ENCODE measurements at places on chromosomes 1 and 21. TPM values are rescaled to one million over a fixed set of nuclear protein-coding genes. Genes with fewer than 3 reads are reported as not detected.

Gene PLEKHN1
- total RNA-seq, result 1.4 TPM

Gene TEKT2
- not detected for total RNA-seq

- peaks cover 4% of the 10 kb centered on the region for H3K4me1 ChIP-seq
- H3K27ac ChIP-seq, result no peak overlapping the region
- no peak overlapping the region for H3K4me3 ChIP-seq
- H3K27me3 ChIP-seq, result peaks cover 19% of the 10 kb centered on the region
- H3K36me3 ChIP-seq, result no peaks in the 10 kb centered on the region
Observed at GRCh38 chr21:45977396-45977795, 4.2 kb upstream of the COL6A1 start.

Gene ACOT11
- total RNA-seq, result 0.16 TPM

Gene FAM177B
- total RNA-seq, result 3.5 TPM

DNA sequence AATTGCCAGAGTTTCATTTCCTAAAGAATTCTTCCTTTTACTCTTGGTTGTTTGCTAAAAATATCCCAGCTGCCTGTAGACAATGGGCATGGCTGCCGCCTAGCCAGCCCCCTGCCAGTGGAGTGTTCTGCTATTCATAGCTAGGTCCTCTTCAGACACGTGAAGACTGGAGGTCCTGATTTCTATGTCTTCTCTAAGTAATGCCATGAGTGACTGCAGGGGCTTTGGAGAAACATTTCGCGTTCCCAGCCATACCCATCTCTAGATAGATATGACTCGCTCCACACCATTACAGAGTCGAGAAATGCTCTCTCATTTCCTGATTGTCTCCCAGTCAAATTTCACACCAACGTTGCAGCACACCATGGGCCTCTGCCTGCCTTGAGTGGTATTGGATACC lies 99.5 kb upstream of the BACE2 start:
- no peaks in the 10 kb centered on the region for H3K36me3 ChIP-seq
- peaks cover 28% of the 10 kb centered on the region for H3K27me3 ChIP-seq
- no peak overlapping the region for H3K4me3 ChIP-seq
- H3K4me1 ChIP-seq, result peaks cover 14% of the 10 kb centered on the region
- H3K27ac ChIP-seq, result no peak overlapping the region

Gene SLC5A9
- total RNA-seq, result not detected

GRCh38 chr1:201265756-201266155 lies 17.6 kb upstream of the PKP1 start:
- H3K27me3 ChIP-seq, result peaks cover 44% of the 10 kb centered on the region
- no peak overlapping the region for H3K27ac ChIP-seq
- no peak for DNase-seq

Gene C1QB
- not detected for total RNA-seq

DNA sequence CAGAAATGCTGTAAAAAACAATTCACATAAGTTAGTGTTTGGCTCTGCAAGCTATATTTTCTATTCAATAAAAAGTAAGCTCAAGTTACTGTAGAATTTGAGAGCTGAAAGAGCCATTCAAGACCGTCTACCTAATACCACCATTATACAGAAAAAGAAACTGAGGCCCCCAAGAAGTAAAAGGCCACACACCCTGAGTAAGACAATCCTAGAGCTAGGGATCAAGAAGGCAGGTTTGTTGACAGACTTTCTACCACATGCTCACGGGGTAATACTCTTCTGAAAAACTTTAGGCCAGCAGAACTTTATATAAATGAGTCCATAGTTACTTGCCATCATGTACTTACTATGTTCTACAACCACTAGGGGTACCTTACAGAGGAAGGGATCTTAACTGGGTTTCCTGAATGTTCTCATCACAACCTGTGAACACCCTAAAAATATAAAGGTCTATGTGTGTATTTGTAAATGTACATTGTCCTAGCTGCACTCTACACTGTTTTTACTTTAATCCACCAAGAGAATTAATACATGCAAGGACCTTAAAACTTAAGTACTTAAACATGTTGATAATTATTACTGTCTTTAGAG lies 2.7 kb downstream of the PSMG1 start:
- H3K4me1 ChIP-seq, result peaks cover 20% of the 10 kb centered on the region
- H3K36me3 ChIP-seq, result peaks cover 35% of the 10 kb centered on the region
- no peaks in the 10 kb centered on the region for H3K27me3 ChIP-seq
- H3K27ac ChIP-seq, result no peak overlapping the region
- no peak overlapping the region for H3K4me3 ChIP-seq

Gene CSMD2
- not detected for total RNA-seq

Gene CD1E
- total RNA-seq, result not detected

- no peak overlapping the region for H3K4me3 ChIP-seq
- H3K27ac ChIP-seq, result no peak overlapping the region
- peaks cover 5% of the 10 kb centered on the region for H3K4me1 ChIP-seq
- H3K27me3 ChIP-seq, result peaks cover 24% of the 10 kb centered on the region
- DNase-seq, result no peak
Observed at GRCh38 chr1:53066891-53067738, 5.1 kb downstream of the PODN start.

Gene NECTIN4
- not detected for total RNA-seq

DNA sequence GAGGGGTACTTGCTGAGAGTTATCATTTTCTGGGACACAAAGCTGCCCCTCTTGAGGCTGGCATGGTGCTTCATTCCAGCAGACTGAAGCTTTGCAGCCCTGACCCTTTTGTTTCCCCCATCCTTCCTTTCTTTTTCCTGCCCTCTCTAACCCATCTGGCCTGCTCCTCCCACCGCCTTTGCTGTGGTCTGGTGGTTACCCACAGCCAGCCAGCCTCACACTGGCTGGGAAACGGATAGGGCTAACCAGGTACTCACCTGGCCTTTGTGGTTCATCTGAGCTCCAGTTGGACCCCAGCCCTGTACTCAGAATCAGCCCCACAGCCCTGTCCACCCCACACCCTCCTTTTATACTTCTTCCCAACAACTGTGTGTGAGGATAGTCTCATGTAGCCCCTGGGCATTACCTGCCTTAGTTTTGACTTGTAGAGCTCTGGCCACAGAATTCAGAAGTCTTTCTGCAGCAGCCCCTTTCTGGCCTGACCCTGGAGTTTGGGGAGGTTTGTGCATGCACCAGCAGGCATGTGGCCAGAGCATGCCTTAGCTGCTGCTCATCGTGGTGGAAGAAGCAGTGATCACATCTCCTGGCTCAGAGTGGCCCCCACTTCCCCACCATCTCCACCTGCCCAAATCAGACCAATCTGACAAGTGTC lies 138.0 kb downstream of the TRABD2B start:
- no peak for DNase-seq
- H3K27ac ChIP-seq, result no peak overlapping the region
- H3K36me3 ChIP-seq, result no peaks in the 10 kb centered on the region
- peaks cover 11% of the 10 kb centered on the region for H3K27me3 ChIP-seq
- no peaks in the 10 kb centered on the region for H3K4me1 ChIP-seq

- no peak for DNase-seq
- no peak overlapping the region for H3K4me3 ChIP-seq
- H3K36me3 ChIP-seq, result peaks cover 1% of the 10 kb centered on the region
- no peak overlapping the region for H3K27ac ChIP-seq
Observed at GRCh38 chr1:172360511-172360910, 60.0 kb upstream of the C1orf105 start.

GRCh38 chr1:157112186-157112867 lies 12.7 kb upstream of the ETV3L start:
- no peak overlapping the region for H3K4me3 ChIP-seq
- no peak overlapping the region for H3K27ac ChIP-seq
- H3K4me1 ChIP-seq, result peaks cover 12% of the 10 kb centered on the region
- no peak for DNase-seq

Gene YOD1
- total RNA-seq, result 10.8 TPM

Gene TBCE
- total RNA-seq, result 13.9 TPM

GRCh38 chr21:46639489-46640386 lies 4.3 kb downstream of the PRMT2 start:
- H3K27me3 ChIP-seq, result no peaks in the 10 kb centered on the region
- H3K27ac ChIP-seq, result no peak overlapping the region
- H3K4me1 ChIP-seq, result peaks cover 40% of the 10 kb centered on the region
- no peak overlapping the region for H3K4me3 ChIP-seq
- H3K36me3 ChIP-seq, result peaks cover 57% of the 10 kb centered on the region

DNA sequence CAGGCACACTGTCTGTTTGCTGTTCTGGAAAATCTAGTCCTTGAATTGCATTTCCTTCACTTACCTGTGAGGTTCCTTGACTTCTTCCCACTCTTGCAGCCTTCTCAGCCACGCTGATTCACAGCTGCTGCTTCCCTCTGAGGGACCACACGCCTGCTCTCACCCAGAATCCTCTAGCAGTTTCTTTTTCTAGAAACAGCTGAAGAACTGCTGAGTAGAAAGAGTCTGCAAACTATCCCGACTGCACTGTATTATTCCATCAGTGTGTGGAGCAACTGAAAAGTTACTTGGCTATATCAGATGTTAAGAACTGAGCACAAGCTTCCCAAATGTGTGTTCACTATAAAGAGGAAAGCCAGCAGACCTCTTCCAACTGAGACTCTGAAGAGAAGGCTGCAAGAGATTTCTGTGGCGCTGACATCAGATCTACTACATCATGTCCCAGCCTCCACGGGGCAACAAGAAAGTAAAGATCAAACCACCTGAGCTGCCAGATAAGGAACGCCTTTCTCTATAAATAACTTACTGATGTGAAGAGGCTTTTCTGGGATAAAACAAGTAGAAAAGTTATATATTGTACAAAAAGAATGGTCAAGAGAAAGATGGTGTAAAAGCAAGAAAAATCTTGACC lies 226.6 kb downstream of the RERE start:
- peak overlapping the region; percentile 62 for H3K27ac ChIP-seq
- peaks cover 37% of the 10 kb centered on the region for H3K36me3 ChIP-seq
- no peak for DNase-seq
- H3K4me1 ChIP-seq, result peaks cover 32% of the 10 kb centered on the region
- no peaks in the 10 kb centered on the region for H3K27me3 ChIP-seq

- H3K27me3 ChIP-seq, result no peaks in the 10 kb centered on the region
- H3K4me1 ChIP-seq, result peaks cover 57% of the 10 kb centered on the region
- H3K27ac ChIP-seq, result peak overlapping the region; percentile 56
- no peaks in the 10 kb centered on the region for H3K36me3 ChIP-seq
- H3K4me3 ChIP-seq, result peak overlapping the region; percentile 30
- DNase-seq, result peak; percentile 55
Observed at GRCh38 chr1:225480825-225481434, 53.1 kb upstream of the LBR start.

GRCh38 chr1:38193040-38193439 lies 146.4 kb upstream of the POU3F1 start:
- no peak overlapping the region for H3K4me3 ChIP-seq
- no peak overlapping the region for H3K27ac ChIP-seq
- no peak for DNase-seq
- H3K27me3 ChIP-seq, result peaks cover 3% of the 10 kb centered on the region
- H3K4me1 ChIP-seq, result peaks cover 10% of the 10 kb centered on the region

GRCh38 chr1:31549809-31550620 lies 26.3 kb upstream of the TINAGL1 start:
- H3K27me3 ChIP-seq, result peaks cover 6% of the 10 kb centered on the region
- H3K4me3 ChIP-seq, result no peak overlapping the region
- H3K27ac ChIP-seq, result no peak overlapping the region

DNA sequence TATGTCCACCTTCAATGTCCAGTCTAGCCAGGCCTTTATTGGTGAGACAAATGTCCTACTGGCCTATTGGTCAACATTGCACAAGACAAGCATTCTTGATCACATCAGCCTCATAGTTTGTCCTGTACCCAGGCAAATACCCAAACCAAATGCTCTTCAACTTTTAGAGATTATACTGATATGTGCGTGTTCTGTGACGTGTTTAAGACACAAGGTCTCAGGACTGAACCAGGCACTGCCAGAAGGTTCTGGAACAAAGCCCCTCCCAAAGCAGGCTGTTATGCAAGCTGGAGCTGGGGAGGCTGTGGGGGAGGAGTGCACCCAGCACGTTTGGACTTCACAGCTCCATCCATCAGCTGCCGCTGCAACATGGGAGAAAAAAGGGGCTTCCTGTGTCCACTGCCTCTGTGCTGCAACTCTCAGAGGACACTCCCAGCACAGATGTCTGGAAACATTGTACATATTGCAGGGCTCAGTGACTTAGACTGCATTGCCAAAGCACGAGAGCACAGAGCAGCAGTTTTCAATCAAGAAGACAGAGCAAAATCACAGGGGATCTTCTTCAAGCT lies 45.9 kb downstream of the NID1 start:
- DNase-seq, result no peak
- H3K36me3 ChIP-seq, result no peaks in the 10 kb centered on the region
- H3K4me3 ChIP-seq, result no peak overlapping the region
- H3K27me3 ChIP-seq, result peaks cover 6% of the 10 kb centered on the region

GRCh38 chr1:236156512-236157208 lies 14.3 kb downstream of the GPR137B start:
- peak overlapping the region; percentile 52 for H3K4me3 ChIP-seq
- peaks cover 2% of the 10 kb centered on the region for H3K27me3 ChIP-seq
- peak; percentile 44 for DNase-seq
- peak overlapping the region; percentile 83 for H3K27ac ChIP-seq
- H3K4me1 ChIP-seq, result peaks cover 57% of the 10 kb centered on the region

GRCh38 chr1:228165372-228166169 lies at the start of gene IBA57:
Gene IBA57, plus strand, starts transcription at chr1:228165804. Its CDS starts 13 bp downstream, at chr1:228165817.
- no peaks in the 10 kb centered on the region for H3K27me3 ChIP-seq
- H3K36me3 ChIP-seq, result peaks cover 7% of the 10 kb centered on the region
- H3K27ac ChIP-seq, result peak within 1 kb of the TSS; percentile 94
- H3K4me3 ChIP-seq, result peak within 1 kb of the TSS; percentile 90
- peak; percentile 100 for DNase-seq

- no peak overlapping the region for H3K4me3 ChIP-seq
- no peak for DNase-seq
- H3K27me3 ChIP-seq, result peaks cover 29% of the 10 kb centered on the region
Observed at GRCh38 chr1:22611530-22611947, 24.9 kb upstream of the C1QA start.

- H3K36me3 ChIP-seq, result no peaks in the 10 kb centered on the region
- no peak overlapping the region for H3K27ac ChIP-seq
- DNase-seq, result no peak
- H3K4me1 ChIP-seq, result no peaks in the 10 kb centered on the region
- no peak overlapping the region for H3K4me3 ChIP-seq
- no peaks in the 10 kb centered on the region for H3K27me3 ChIP-seq
Observed at GRCh38 chr1:84613026-84613425, 38.8 kb upstream of the CTBS start.

Gene RBM11
- total RNA-seq, result 1.6 TPM

- no peak overlapping the region for H3K27ac ChIP-seq
- H3K4me1 ChIP-seq, result no peaks in the 10 kb centered on the region
- H3K27me3 ChIP-seq, result no peaks in the 10 kb centered on the region
- H3K36me3 ChIP-seq, result no peaks in the 10 kb centered on the region
- no peak for DNase-seq
Observed at GRCh38 chr1:163875200-163875926, 553.6 kb downstream of the NUF2 start.

Gene OR14I1
- total RNA-seq, result not detected

DNA sequence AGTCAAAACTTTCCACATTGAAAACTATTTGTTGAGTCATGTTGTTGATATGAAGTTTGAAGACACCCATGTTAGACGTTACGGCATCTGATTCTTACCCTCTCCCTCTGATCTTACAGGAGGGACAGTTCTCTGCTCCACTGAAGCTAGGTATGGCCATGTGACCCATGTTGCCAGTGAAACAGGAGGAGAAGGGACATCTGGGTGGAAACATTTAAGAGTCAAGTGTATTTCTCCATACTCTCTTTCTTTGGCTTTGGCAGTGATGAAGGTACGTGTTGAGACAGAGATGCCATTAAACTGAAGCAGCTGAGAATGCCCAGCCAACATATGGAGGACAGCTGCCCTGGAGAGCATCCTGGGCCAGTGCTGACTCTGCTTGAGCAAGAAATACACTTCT lies 198.4 kb upstream of the PTGFR start:
- no peaks in the 10 kb centered on the region for H3K27me3 ChIP-seq
- no peak for DNase-seq
- H3K36me3 ChIP-seq, result no peaks in the 10 kb centered on the region
- H3K4me3 ChIP-seq, result no peak overlapping the region

GRCh38 chr1:224726441-224727182 lies 110.5 kb downstream of the CNIH3 start:
- H3K4me1 ChIP-seq, result no peaks in the 10 kb centered on the region
- no peaks in the 10 kb centered on the region for H3K36me3 ChIP-seq
- H3K27ac ChIP-seq, result no peak overlapping the region
- H3K27me3 ChIP-seq, result no peaks in the 10 kb centered on the region
- DNase-seq, result no peak

Gene RHOU
- 0.22 TPM for total RNA-seq

Gene CD52
- total RNA-seq, result 499 TPM

Data from activated B cell treated with CpG ODN at 0.5 μM for 24 hours (primary cell).